ENCODE measurements at places on chromosomes 12 and 14. TPM values are rescaled to one million over a fixed set of nuclear protein-coding genes. Genes with fewer than 3 reads are reported as not detected.

- no peak for DNase-seq
These were observed 52.3 kb upstream of the BCL2L14 start for GRCh38 chr12:12018454-12018853.

GRCh38 chr14:81447021-81447764 is 47.1 kb upstream of the STON2 start:
- no peak for DNase-seq

DNA sequence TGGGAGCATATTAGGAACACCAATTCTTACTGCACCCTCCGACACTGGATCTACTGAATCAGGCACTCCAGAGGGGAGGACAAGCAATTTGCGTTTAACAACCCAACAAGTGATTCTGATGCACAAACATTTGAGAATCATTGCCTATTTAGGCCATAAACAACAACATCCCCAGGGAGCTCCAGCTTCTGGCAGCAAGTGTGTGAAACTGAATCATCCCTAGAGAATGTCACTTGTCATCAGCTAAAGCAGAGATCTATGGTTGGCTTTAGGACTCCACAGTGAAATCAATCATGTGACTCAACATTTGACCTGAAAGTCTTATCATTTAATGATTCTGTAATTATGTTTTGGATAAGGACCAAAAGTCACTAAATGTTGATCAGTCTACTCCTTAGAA is 505.0 kb upstream of the FLRT2 start:
- DNase-seq = no peak

TAS2R8 gene
- total RNA-seq = 0.31 TPM

DNA sequence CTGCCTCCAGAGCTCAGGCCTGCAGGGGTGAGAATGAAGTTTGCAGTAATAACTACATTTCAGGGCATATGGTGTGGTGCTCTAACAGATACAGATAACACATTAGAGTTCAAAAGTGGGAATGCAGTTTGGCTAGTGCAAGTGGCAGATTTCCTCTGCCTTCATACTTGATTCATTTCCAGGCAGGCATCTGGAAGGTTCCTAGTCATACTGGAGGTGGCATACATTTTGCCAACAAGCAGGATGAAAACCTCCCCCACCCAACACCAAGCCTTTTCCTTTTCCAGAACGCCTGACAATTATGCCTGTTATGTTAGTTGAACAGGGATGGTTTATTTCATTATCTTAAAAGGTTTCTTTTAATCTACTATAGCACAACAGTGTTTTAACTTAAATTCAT is 24.3 kb downstream of the VTI1B start:
- DNase-seq = peak; percentile 15

Data from occipital lobe (tissue), 3 donors.